ENCODE measurements at places on chromosomes 7 and 10.

- no peak for DNase-seq
These were observed 99.9 kb upstream of the RNF32 start for GRCh38 chr7:156540619-156541165.

DNA sequence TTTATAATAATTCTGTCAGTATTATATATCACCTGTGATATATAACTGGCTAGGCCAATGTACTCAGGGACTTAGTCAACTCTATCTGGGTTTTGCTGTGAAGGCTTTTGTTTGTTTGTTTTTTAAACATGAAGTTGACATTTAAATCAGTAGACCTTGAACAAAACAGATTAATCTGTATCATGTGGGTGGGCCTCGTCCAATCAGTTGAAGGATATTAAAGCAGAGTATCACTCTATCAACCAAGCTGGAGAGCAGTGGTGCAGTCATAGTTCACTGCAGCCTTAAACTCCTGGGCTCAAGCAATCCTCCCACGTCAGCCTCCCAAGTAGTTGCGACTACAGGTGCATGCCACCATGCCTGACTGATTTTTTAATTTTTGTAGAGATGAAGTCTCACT, 870.2 kb downstream of the TYW1 start:
- DNase-seq: no peak

DNA sequence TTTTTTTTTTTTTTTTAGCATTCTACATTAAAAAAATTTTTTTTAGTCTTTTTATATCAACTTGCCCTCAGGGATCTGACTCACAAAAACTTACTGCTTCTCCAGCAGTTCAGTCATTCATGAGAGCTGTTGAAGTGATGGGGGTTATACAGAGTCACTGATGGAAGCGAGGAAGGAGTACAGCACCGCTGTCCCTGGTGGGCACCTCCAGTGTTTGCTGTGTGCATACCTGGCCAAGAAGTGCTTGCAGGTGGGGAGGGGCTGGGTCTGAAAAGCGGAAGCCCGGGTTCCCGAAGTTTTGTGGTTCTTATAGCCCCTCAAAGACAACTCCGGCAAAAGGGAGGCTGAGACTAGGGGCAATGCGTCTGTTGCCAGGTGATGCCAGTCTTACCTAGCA, 46.2 kb downstream of the MINDY4 start:
- DNase-seq: no peak

DNA sequence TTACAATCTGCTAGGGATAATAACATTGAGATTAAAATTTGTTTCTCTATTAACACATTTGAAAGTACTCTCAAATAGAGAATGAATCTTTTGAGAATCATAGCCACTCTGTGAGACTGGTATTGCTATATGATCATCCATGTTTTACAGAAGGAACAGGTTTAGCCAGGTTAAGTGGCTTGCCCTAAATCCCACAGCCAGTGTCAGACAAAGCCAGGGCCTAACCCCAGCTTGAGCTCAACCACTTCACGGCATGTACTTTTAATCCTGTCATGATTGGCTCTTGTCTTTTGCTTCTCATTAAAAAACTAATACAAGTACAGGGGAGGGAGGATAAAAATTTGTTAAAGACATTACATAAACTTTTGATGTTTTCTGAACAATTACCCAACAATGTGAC, 3.8 kb upstream of the ZNRF2 start:
- DNase-seq: no peak

- DNase-seq: no peak
These were observed 561.9 kb upstream of the KCND2 start for GRCh38 chr7:119711104-119711503.

- DNase-seq: no peak
These were observed 40.5 kb upstream of the BNIP3 start for GRCh38 chr10:132022241-132022640.

GRCh38 chr10:6204063-6204340, 1.3 kb downstream of the PFKFB3 start:
- DNase-seq: peak; percentile 75

GRCh38 chr7:67875558-67875957, 878.9 kb downstream of the TYW1 start:
- no peak for DNase-seq

DNA sequence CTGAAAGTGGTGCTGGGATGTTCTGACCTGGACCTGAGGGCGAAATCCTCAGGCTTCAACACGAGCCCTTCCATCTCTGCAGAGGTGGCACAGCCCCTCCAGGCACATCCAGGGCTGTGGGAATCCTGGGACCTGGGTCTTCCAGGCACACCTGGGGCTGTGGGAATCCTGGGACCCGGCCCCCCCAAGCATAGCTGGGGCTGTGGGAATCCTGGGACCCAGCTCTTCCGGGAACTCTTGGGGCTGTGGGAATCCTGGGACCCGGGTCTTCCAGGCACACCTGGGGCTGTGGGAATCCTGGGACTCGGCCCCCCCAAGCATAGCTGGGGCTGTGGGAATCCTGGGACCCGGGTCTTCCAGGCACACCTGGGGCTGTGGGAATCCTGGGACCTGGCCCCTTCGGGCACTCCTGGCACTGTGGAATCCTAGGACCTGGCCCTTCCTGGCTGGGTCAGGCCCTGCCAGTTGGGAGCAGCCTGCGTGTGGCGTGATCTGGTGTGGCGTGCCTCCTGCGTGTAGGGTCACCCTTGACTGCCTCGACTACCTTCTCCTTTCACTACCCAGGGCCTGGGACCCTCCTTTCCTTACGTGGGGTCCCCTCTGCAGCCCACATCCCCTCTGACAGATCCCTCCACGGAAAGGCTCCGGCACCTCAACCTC, 124.0 kb downstream of the WDR37 start:
- no peak for DNase-seq

DNA sequence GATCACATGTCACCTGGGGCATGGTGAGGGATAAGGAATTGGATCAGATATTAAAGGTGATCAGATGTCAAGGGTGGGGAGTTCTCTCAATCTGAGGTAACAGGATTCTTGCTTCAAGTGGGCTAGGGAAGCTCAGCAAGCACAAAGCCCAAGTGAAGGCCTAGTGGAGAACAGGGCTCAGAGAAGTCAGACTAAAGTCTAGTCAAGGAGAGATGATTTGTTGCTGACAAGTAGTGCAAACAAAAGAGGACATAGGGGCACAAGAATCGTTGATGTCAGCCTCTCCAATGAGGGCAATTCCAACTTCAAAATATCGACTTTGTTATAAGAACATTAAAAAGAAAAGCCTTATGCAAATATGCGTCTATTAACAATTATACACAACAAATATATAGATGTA, 852.8 kb upstream of the CELF2 start:
- no peak for DNase-seq

- no peak for DNase-seq
These were observed 10.8 kb downstream of the PRPS1L1 start for GRCh38 chr7:18016547-18017444.

Measured in left lobe of liver (tissue), 2 donors.